Stimulated activated CD4-positive, alpha-beta T cell treated with anti-CD3 and anti-CD28 coated beads, Interleukin-4, amount 100 ng/mL, for 4 hours (primary cell): ENCODE measurements at places on chromosomes 13 and 19.
A peak's percentile ranks its signal among the peaks of the same experiment; 100 is the strongest.

DNA sequence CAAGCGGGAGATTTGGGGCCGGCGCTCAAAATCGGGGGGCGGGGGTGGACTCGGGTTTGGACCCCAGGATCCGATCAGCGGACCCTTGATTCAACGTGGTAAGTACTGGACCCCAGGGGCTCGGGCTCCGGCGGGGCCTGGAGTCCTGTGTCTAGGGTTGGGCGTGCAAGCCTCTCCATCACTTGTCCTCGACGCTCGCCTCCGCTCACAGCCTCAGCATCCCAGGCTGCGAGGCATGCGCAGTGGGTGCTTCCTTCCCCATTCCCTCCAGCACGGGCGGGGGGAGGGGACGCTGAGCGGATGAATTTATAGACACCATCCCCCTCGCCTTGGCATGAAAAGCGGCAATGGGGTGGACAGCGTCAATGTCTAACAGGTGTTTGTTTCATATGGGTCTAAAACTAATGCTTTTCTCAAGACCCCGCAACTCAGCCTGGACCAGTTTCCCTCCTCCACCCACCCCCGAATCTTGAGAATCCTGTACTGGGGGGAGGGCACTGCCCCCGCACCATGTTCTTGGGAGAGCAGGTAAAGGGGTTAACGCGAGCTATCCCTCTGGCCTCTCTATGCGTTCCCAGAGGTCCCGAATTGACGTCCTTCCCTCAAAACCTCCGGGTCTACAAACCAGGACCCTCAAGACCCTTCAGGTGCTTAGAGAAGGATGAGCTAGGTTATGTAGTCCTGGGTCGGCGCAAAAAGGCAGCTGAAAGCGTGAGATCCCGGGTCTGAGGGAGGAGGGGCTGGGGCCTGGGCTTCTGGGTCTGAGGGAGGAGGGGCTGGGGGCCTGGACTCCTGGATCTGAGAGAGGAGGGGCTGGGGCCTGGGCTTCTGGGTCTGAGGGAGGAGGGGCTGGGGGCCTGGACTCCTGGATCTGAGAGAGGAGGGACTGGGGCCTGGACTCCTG is 579 bp downstream of the CPT1C start:
- no peak for DNase-seq

GRCh38 chr13:111212517-111212873 is 97.4 kb downstream of the ARHGEF7 start:
- DNase-seq, result no peak

GRCh38 chr13:97261254-97262005 is 39.3 kb downstream of the MBNL2 start:
- no peak for DNase-seq

DNA sequence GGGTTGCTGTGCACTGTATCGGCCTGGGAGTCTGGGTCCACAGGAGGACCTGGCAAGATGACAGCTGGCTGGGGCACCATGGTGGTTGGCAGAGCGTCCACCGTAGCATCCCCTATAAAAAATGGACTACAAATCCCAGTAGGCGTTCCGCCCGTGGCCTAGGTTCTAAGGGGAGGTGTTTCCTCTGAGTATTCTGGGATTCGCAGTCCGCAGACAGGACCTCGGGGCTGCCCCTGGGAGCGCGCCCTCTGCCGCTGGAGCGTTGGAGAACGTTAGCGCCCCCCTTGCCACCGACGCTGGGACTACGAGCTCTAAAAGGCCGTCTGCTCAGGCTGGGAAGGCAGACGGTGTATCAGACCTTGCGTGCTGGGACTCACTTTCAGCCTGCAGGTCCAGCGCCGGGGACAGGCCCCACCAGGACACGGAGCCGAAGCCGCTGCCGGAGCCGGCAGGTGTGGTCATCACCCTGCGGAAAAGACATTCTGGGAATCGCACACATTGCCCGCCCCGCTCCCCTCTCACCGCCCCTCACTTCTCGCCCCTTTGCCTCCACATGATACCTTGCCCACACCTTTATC is 372 bp downstream of the DNAAF3 start:
- DNase-seq, result peak; percentile 48

DNA sequence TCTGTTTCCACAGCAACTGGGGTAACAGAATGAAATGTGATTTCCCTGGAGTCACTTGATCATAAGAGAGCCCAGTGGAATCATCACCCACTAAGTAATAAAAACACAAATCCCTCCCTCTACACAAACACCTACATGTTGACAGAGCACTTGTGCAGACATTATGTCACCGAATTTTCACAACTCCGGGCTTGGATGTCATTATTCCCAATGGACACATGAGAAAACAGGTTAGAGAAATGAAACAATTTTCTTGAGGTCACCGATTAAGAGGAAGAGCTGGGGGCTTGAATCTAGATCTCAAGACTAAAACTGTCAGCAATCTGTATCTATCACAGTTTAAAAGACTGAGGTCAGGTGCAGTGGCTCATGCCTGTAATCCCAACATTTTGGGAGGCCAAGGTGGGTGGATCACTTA is 3.1 kb downstream of the XRCC1 start:
- DNase-seq, result no peak

DNA sequence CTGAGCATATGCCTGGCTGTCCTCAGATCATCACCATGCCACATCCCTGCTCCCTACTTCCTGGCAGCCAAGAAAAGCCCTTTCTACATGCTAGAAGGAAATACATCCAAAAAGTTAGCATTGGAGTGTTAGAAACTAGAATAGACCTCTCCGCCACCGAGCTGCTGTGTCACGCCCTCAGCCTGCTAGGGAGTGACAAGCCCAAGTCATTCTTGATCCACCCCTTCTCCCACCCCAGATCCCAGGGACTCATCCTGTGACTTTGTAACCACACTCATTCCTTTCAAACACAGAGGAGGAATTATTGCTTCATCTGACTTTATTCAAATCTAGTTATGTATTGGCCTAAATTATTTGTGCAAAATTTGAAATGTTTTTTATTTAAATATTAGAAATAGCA is 45.3 kb downstream of the POLR1D start:
- DNase-seq, result no peak

- no peak for DNase-seq
These were observed 8.8 kb downstream of the ADAT3 start for GRCh38 chr19:1913781-1914577.

DNA sequence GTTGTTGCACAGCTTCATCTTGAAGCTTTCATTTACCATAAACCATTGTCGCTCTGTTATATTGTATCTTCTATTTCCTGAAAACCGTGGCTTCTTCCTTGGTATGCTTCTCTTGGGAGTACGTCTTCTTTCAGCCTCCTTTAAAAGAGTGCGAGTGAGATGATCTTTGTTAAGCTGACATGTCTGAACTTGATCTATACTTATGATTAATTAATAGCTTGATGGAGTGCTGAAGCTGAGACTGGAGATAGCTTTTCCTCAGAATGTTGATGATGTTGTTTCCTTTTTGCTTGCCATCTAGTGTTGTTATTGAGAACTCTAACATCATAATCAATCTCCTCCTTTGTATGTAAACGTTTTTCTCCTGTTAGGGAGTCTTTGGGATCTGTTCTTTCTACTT is 529.3 kb upstream of the SPRY2 start:
- DNase-seq, result no peak

- no peak for DNase-seq
These were observed 90.6 kb downstream of the SGCG start for GRCh38 chr13:23271331-23271730.

DNA sequence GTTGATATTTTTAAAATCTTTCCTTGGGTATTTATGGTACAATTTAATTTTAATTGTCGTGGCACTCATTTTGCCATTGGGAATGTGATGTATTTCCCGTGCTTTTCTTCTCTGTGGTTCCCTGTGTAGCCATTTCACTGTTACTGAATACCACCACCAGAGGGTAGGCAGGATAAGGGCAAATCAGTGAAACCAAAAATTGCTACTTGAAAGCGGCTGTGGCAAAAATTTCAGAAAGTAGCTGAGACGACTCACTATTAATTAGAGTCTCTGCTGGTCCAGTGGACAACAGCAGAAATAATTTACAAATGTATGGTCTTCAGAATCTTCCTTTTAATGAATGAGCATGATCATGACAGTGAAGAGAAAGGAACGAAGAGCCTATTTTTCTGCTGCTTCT is 34.4 kb upstream of the MIR17HG start:
- DNase-seq, result no peak

GRCh38 chr13:46116653-46117502 is 12.0 kb upstream of the CPB2 start:
- no peak for DNase-seq
